Fibroblast of skin of right quadriceps (primary cell): ENCODE measurements at places on chromosomes 12 and 14.
A peak's percentile ranks its signal among the peaks of the same experiment; 100 is the strongest.

- DNase-seq, result no peak
These were observed 65.0 kb downstream of the TESC start for GRCh38 chr12:117034249-117034648.

DNA sequence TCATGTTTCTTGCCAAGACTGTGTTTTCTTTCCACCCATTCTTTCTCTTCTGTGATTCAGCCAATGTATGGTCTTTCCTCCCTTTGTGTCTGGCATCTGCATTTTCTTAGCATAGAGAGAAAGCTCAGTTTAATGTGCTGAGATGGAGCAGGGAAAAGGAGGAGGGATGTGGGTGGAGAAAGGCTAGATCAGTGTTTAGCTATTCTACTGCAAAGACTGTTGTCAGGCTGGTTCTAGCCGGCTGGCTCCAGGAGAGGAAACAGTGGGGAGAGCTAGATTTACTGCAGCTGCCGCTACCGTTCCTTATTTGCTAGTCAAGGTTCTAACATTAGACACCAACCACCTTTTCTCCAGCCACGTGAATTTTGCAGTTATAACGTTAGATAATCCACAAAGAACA, 5.2 kb upstream of the RIMKLB start:
- peak; percentile 63 for DNase-seq

DNA sequence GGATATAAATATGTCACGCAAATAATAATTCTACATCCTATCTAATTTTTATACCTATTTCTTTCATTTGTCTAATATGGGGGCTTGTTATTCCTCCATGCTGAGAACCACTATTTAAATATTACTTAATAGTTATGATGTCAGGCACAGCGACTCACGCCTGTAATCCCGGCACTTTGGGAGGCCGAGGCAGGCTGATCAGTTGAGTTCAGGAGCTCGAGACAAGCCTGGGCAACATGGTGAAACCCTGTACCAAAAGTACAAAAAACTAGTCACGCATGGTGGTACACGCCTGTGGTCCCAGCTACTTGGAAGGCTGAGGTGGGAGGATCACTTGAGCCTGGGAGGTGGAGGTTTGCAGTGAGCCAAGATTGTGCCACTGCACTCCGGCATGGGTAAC, 45.2 kb downstream of the GXYLT1 start:
- no peak for DNase-seq

DNA sequence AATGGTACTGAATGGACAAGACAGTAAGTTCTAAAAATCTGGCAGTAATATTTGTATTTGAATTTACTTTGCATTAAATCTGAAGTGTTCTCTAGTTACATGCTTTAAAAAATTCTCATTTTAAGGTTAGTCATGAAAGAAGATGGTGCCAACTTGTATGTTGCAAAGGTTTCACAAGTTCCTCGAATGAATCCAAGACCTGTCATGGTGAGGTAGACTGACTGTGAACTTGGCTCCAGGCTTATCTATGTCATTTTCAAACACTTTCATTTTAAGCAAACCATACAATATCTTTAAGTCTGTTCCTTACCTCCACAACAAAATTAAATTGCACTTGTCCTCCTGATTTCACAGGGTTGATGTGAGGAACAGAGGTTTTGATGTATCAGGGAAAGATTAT, 23.4 kb downstream of the CLEC2D start:
- no peak for DNase-seq

GRCh38 chr14:24483604-24484252, 24.3 kb downstream of the CMA1 start:
- peak; percentile 5 for DNase-seq

- no peak for DNase-seq
These were observed 927.1 kb downstream of the VRK1 start for GRCh38 chr14:97724265-97724731.

- peak; percentile 13 for DNase-seq
These were observed 220.5 kb downstream of the BCAT1 start for GRCh38 chr12:24728366-24728765.

GRCh38 chr12:42969355-42969754, 379.8 kb upstream of the PRICKLE1 start:
- DNase-seq, result no peak

- no peak for DNase-seq
These were observed 78.6 kb downstream of the CCDC59 start for GRCh38 chr12:82279536-82280058.
